ENCODE measurements at places on chromosomes 4 and X.

DNA sequence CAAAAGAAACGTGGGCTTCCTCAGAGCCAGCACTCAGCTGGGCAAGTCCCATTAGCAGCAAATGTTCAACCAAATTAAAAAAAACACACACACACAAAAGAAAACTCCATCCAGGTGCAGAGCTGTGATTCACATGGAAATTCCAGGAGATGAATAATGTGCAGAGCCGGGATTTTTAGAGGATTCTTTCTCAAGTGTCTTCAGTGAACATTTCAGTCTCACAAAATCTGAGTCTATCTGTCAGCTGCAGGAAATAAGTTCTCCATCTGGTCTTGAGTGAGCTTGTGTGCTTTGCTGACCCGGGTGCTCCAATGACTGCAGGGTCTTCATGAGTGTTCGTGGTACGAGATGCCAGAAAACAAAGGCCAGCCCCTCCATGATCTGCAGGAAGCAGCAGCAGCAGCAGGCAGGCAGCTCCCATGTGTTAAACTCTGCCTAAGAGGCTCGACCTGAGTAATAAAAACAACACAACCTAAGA lies 44.3 kb downstream of the RASGEF1B start:
- no peak for DNase-seq

DNA sequence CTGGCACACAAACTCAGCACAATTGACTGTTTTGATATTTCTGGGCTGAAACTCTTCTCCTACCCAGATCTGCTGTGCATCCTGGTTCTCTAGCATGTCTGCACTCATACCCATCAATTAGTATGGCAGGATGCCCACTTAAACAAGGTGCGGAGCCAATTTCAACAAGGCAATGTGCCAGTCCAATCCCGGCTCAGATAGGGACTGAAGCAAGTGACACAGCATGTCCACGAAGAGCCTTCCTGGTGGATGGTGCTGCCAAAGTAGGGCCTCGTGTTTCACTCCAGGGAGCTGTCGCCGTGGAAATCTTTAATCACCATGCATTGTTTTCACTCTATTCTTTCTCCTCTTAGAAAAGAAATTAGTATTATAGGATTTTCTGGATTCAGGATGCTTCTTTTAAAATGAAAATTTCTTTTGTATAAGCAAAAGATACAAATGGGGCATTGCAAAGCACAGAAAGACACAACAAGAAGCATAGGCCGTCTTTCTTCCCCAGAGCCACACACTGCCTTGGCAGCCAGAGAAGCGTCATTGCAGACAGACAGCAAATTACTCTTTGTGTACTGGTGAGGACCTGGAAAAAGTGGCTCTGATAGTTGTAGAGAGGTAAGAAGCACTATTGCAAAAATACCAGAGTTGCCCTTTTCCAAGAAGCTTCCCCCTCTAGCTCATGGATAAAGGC lies 40.6 kb upstream of the LSM6 start:
- DNase-seq: no peak

- DNase-seq: no peak
Measured at GRCh38 chr4:136390824-136391223, 1141.5 kb downstream of the PCDH18 start.

DNA sequence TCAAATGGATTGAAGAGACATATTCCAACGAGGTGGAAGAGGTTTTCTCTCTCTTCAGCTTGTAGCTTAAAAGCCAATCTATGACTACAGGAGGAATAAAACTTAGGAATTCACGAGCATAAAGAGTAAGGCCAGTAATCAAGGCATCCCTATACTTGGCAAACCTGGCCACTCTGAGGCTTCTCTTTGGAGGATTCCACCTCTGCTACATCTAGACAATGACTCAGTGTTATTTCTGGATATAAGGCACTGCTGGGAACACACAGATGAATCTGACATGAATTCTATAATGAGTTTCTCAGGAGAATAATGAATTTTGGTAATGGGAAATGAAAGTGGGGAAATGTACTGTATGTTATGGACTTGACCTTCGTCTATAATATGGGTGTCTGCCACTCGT lies 1015.8 kb upstream of the FTHL17 start:
- DNase-seq: no peak

GRCh38 chr4:11155208-11155867 lies 273.4 kb downstream of the HS3ST1 start:
- peak; percentile 77 for DNase-seq

- peak; percentile 37 for DNase-seq
Measured at GRCh38 chr4:87005690-87006425, 71.0 kb downstream of the AFF1 start.

DNA sequence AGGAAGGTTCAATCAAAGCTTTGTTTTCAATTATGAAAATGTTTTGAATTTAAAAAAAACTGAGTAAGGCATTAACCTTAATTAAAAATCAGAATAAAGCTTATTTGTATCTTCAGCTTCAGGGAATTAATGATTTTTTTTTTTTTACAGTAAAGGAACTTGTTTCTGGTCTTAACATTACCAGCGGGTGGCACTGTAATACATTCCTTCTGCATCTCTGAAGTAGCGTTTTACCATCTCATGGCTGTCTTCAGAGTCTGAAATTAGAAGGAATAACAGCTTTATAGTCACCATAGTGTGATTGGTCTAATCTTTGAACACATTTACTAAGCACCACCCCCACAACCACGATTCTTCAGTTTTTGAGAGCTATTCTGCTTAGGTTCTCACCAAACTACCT lies 102.6 kb downstream of the IL1RAPL2 start:
- no peak for DNase-seq

GRCh38 chrX:67780694-67781109 lies 236.9 kb downstream of the AR start:
- DNase-seq: no peak

- DNase-seq: no peak
Measured at GRCh38 chr4:125789023-125789422, 474.3 kb downstream of the FAT4 start.

DNA sequence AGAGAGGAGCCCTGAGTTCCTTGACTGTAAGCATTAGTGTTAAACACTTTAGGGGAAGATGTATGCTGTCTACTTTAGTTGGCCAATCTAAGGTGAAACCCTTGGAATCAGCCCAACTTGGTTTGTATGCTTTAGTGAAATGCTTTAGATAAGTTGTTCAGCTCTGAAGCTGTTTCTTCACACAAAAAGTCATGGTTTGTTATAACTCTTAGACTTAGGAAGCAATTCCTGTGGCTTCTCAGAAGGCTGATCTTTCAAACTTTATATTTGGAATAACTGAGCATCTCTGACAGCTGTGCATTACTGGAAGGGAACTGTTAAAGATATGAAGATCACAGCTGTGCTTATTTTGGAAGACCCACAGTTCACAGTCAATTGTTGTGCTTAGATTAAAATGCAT lies 714.1 kb downstream of the FAT4 start:
- DNase-seq: no peak

GRCh38 chrX:1442016-1442665 lies 10.6 kb downstream of the ASMTL start:
- DNase-seq: no peak

DNA sequence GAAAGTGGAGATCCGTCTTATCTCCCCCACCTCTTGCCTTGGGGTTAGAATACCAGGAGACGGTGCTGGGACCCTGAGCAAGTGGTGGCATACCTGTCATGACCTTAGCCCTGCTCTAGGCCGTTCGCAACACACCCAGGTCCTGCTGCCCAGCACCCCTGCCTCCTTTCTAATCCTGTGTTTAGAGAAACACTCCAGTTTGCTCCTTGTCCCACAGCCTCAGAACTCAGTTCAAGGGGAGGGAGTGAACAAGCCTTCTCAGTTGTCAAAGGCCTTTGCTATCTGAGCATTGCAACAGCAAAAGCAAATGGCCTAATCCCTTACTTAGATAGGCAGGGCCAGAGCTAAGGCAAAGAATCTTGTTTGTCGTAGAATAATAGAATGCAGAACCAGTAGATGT lies 67.9 kb downstream of the CHRNA9 start:
- no peak for DNase-seq

DNA sequence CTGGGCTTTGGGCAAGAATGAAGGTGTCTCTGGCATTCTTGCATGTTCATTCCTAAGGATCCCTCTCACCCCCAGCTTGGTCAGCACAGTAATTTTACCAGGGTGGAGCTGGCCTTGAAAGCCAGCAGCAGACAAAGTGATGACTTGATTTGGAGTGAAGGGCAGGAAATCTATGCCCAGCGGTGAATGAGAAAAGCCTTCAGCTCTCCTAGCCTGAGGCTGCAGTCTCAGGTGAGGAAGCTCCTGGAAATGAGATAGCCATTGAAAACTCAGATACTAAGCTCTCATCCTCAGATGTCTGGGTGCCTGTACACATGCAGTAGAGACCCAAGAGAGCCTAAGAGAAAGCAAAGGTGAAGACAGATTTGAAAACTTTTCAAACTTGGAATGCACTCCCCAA lies 10.7 kb upstream of the UCHL1 start:
- DNase-seq: no peak

GRCh38 chr4:83075311-83076095 lies 39.0 kb downstream of the PLAC8 start:
- no peak for DNase-seq

- no peak for DNase-seq
Measured at GRCh38 chr4:158793021-158793420, 24.2 kb downstream of the FNIP2 start.

GRCh38 chr4:15143551-15143950 lies 141.3 kb downstream of the CPEB2 start:
- no peak for DNase-seq

GRCh38 chr4:70681704-70682103 lies 6.6 kb upstream of the UTP3 start:
- DNase-seq: no peak

DNA sequence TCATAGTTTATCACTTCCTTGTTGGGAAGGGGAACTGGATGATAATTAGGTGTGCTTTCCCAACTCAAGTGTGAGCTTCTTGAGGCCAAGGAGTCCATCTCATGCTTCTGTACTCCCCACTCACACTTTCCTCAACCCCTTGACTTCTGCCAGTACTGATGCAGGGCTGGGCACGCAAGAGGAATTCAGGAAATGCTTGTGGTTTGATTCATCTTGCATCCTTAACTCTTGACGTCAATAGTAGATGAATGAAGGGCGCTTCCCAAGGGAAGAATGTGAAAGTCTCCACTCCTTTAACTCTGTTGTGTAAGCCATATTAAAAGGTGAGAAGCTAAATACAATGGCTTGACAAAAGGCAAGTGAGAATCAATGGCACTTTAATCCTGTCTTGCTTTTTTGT lies 101.8 kb downstream of the AGTR2 start:
- DNase-seq: no peak

- DNase-seq: no peak
Measured at GRCh38 chr4:11842620-11843263, 414.0 kb upstream of the HS3ST1 start.

GRCh38 chr4:173160871-173161270 lies 7.7 kb upstream of the GALNT7 start:
- DNase-seq: no peak

DNA sequence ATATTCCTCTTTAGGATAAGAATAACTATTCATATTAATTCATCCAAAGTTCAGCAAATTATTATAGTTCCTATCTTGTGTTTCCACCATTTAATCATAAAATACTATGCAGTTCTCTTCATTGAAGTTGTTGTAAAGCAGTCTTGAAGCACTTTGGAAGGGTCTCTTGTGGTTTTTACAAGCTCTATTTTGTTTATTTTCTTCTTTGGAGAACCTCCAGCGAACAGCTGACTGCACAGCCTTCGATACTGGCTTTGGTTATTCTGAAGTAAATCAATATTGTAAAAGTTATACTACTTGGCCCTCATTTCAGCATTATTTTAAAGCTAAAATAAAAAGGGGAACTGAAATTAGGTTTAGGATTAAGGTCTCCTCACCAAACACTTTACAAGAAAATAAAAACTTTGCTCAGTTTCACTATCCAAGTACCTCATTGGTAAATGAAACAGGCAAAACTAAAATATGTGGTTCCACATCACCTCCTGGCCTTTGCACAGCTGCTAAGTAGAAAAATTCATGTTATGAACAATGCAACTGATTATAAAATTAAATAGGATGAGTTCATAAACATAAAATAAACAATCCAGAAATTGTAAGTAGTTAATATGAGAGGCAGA lies 1629.2 kb upstream of the ADGRL3 start:
- DNase-seq: no peak

- no peak for DNase-seq
Measured at GRCh38 chrX:80512924-80513323, 92.7 kb downstream of the TENT5D start.

DNA sequence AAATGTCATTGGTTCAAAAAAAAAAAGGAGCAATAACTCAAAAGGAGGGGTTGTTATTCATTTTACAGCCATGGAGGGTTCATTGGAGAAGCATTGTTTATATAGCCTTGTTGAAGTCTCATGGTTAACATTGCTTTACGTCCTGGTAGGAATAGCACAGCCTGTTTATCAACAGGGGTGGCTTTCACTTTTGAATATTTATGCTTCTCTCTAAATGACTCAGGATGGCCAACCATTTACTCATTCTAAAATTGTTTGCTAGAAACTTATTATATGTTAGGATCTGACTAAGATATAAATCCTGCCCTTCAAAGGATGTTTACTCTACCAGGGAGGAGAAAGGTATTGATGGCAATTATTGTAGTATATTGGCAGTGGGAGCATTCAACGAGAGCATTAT lies 534.1 kb upstream of the GALNTL6 start:
- no peak for DNase-seq

DNA sequence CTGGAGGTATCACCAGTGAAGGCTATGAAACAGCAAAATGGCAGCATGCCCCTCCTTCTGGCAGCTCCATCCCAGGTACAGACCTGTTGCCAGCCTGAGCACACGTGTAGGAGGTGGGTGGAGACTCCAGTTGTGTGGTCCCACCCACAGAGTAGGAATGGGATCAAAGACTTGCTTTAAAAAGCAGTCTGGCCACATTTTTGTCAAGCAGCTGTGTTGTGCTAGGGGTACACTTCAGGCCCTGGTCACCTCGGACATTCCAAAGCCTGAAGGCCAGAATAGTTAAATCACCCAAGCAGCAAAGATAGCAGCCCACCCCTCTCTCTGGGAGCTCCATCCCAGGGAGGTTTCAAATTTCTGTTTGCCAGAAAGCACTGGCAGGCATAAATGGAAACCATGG lies 20.3 kb upstream of the AMBN start:
- DNase-seq: no peak

GRCh38 chrX:148043271-148043855 lies 62.2 kb downstream of the FMR1NB start:
- DNase-seq: no peak

GRCh38 chr4:18007625-18008024 lies 13.9 kb downstream of the LCORL start:
- no peak for DNase-seq

GRCh38 chr4:148327683-148328082 lies 114.5 kb downstream of the NR3C2 start:
- DNase-seq: no peak

- no peak for DNase-seq
Measured at GRCh38 chrX:150199181-150199580, 163.9 kb upstream of the MAMLD1 start.

- no peak for DNase-seq
Measured at GRCh38 chr4:154595807-154596206, 5.3 kb upstream of the FGA start.

- no peak for DNase-seq
Measured at GRCh38 chr4:84167093-84167492, 332.0 kb downstream of the NKX6-1 start.

- no peak for DNase-seq
Measured at GRCh38 chr4:110865611-110866259, 242.9 kb upstream of the PITX2 start.

All from NCI-H524 treated with DMSO at 0.1 percent for 48 hours (cell line).